ENCODE measurements at places on chromosomes 7 and 10.

GRCh38 chr10:5987747-5988146 is 10.4 kb upstream of the IL15RA start:
- DNase-seq = no peak

- DNase-seq = no peak
Measured at GRCh38 chr7:148481971-148482626, 108.5 kb upstream of the C7orf33 start.

- DNase-seq = no peak
Measured at GRCh38 chr10:71040343-71040742, 152.0 kb upstream of the PCBD1 start.

DNA sequence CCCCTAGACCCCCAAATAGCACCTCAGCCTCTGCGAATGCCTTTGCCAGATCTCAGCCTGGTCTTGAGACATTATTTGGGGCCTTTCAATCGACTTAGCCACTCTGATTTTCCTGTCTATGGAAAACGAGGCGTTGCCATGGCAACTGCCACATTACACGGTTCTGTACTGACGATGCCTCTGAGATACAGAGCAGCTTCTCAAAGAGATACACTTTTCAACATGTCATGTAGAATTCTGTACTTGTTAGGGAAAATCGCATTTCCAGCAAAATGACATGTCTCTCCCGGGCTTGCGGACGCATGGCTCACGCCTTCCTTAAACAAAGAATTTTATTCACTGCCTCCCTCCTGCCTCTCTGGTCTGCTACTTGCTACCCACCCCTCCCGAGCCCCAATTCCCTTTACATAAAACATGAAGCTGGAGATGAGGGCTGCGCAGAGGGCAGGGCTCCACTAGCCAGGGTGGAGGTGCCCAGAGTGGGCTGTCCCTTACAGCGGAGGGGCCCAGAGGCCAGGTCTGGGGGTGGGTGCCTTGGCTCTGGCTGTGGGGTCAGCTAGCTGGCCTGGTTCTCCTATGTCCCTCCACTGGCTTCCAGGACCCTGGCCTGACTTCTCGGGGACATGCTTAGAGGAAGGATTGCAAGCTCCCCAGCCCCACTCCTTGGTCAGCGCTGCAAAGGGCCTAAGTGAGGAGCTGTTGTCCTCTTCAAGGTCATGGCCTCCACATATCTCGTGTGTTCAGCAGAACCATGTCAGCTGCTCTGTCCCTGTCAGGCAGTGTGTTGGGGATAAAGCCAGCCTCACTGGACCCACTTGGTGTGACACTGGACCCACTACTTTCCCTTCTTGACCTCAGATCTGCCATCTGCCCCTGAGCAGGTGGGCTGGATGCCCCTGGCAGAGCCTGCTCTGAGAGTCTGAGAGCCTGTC is 342.5 kb downstream of the RPS24 start:
- DNase-seq = no peak

Data from stimulated activated CD4-positive, alpha-beta T cell treated with anti-CD3 and anti-CD28 coated beads, TNF-alpha, amount 100 ng/mL, for 1 hour (primary cell).